ENCODE measurements at places on chromosomes 7 and 10.

DNA sequence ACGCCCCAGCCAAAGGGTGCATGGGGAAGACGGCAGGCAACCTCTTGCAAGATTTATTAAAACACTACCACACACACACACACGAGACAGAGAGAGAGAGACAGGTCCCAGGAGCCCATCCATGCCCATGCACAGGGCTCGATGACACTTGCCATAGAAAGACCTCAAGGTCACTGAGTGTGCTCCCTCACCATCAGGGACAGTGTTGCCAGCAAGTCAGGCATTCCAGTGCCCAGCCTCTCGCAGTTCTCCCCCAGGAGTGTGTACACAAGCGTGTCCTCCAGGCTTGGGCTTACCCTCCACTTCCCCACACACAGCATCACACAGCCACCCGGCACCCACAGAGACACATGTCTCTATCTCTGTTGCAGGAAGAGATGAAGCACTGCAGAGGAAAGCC, 46.8 kb upstream of the SLF2 start:
- DNase-seq: no peak

GRCh38 chr7:157278167-157278790, 58.5 kb upstream of the DNAJB6 start:
- no peak for DNase-seq

- no peak for DNase-seq
These were observed 184.1 kb downstream of the DOCK4 start for GRCh38 chr7:112022128-112022527.

GRCh38 chr7:150435047-150435389, 15.4 kb upstream of the GIMAP8 start:
- DNase-seq: no peak

DNA sequence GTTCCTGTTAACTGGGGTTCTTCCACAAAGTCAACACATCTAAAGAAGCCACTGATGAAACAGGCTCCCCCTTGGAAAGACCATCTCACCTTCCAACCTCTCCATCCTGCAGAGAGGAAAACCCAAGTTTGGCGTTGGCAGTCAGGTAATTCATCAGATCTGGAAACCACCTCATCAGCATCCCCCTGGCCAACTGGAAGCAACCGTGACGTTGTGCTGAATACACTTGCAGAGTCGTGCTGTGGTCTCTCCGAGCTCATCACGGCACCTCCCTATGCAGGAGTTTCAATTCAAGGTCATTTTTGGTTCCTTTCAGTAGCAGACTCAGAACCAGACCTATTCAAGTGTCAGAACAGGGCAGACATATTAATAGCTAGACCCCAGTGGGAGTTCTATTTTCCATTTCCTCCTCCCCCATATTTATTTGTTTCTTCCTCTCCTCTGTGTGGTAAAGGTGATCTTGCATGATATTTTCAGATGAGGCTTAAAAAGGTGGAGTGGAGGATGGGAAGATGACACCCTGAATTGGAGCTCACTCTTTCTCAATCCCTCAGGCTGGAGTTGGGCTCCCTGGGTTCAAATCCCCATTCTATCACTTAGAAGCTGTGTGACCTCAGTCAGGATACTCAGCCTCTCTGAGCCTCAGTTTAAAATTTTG, 149.1 kb upstream of the ADO start:
- DNase-seq: no peak

- DNase-seq: no peak
These were observed 140.9 kb downstream of the AUTS2 start for GRCh38 chr7:69739190-69739589.

- DNase-seq: no peak
These were observed 141.4 kb downstream of the KIAA1217 start for GRCh38 chr10:24350070-24350921.

DNA sequence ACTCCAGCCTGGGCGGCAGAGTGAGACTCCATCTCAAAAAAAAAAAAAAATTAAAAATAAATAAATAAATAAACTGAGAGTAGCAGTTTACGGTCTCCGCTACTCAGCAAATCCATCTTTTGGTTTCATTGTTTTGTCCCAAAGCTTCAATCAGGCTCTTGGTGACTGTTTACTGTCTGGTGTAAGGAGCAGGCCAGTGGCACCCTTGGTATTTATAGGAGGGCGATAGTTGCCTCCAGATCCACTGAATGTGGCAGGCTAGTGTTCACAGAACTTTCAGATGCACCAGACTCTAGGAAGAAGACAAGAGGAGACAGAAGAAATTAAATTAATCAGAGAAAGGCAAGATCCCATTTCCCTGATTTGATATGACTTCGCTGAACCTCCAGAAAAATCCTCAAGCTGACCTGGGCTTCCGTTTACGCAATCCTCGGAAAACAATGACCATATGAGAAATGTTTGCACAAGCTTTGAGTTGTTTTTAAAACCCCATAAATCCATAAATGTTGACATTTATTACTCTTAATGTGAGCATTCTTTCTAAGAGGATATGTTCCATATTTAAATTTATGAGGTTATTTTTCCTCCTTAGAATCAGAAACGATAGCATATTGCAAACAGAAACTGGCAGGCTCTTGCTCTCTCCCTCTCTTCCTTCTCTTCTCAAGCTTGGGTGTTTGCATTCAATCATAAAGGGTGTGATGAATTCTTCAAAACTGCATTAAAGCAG, 7.1 kb upstream of the MUC3A start:
- no peak for DNase-seq

- DNase-seq: no peak
These were observed 43.2 kb downstream of the DPYSL4 start for GRCh38 chr10:132229834-132230556.

GRCh38 chr7:2494191-2495130, 18.3 kb upstream of the GRIFIN start:
- no peak for DNase-seq

DNA sequence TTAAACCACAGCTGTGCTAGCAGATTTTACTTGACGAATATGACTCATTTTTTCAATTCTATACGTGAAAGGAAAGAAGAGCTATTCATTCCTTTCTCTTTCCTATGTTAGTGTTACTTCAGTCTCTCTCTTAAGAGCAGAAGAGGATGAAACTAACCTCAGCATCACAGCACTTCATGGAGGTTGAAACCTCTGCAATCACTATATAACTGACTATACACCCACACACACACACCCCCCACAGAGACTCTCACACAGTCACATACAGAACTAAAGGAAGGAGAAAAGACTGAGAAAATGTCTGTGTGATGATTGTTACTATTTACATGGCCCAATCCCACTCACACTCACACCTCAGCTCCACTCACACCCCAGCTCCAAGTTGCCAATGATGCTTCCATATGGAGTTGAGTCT, 104.2 kb downstream of the KIF20B start:
- DNase-seq: peak; percentile 13

GRCh38 chr7:80185571-80185970, 50.9 kb downstream of the GNAI1 start:
- no peak for DNase-seq

GRCh38 chr7:148570510-148570909, 20.1 kb upstream of the C7orf33 start:
- no peak for DNase-seq

DNA sequence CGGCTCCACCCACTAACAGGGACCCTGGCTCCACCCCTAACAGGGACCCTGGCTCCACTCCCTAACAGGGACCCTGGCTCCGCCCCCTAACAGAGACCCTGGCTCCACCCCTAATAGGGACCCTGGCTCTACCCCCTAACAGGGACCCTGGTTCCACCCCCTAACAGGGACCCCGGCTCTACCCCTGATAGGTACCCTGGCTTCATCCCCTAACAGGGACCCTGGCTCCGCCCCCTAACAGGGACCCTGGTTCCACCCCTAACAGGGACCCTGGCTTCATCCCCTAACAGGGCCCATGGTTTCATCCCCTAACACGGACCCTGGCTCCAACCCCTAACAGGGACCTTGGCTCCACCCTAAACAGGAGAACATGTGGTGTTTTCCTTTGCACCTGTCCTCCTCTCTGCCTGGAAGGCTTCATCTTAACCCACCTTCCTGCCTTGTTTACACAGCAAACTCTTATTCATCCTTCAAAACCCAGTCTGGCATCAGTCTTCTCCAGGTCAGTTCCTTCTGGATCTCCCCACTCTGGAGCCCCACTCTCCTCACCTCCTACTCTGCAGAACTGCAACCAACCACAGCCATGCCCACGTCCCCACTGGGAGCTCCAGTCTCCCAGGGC, 58.0 kb downstream of the CHST15 start:
- no peak for DNase-seq

DNA sequence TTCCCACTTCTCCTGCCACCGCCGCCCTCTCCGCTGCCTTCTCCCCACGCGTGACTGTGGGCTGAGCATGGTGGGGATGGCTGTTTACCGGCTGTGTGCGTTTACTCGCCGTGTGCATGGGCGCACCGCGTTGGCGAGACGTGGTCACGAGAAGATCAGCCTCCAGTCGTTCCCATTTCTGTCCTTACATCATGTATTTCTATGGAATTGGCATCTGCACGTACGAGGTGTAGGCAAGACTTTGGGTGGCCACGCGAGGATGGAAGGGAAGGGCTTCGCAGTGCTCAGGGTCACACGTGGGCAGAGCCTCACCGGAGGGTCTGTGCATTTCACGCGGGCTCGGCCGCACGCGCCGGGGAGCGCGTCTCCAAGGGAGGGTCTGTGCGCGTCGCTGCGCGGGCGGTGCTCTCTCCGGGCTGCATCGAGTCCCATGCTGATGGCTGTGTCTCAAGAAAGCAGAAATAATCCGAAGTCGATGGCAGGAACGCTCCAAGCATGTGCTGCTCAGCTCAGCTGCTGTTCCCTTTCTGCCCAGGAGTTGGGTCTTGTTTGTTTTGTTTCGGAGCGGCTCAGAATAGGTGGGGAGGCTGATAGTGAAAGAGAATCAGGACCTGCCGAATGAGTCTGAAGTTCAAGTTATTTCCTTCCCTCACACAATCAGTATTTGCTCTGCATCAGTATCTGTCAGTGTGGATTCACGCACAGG, 973 bp downstream of the CAMK1D start:
- peak; percentile 54 for DNase-seq

DNA sequence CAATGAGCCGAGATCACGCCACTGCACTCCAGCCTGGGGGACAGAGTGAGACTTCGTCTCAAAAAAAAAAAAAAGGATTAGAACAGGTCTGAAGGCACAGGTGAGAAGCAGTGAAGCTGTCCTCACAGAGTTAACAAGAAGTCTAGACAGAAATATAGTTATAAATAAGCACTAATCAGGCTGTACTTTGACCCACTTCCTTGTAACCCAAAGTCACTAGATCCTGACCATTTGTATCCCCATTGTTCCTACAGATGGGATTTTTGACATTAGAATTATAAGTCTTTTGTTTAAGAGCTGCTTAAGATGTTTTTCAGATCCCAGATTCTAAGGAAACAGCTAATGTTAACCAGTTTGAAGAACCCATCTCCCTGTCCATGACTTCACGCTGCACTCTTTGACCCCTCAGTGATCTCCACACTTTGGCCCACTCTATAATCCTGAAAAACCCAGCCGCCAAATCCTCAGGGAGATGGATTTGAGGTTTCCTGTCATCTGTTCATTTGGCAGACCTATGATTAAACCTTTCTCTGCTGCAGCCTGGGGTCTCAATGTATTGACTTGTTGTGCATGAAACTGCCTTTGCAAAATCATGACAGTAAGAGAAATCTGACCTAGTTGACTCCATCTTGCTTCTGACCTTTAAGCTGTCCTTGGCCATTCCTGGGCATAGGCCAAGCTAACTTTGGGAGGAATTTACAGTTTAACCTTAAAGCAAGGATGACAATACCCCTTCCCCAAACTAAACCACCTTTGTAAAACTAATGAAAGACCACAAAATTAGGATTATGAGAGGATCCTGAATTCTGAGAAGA, 11.4 kb downstream of the SSMEM1 start:
- no peak for DNase-seq

- DNase-seq: no peak
These were observed 59.8 kb upstream of the GDF10 start for GRCh38 chr10:47240173-47240572.

DNA sequence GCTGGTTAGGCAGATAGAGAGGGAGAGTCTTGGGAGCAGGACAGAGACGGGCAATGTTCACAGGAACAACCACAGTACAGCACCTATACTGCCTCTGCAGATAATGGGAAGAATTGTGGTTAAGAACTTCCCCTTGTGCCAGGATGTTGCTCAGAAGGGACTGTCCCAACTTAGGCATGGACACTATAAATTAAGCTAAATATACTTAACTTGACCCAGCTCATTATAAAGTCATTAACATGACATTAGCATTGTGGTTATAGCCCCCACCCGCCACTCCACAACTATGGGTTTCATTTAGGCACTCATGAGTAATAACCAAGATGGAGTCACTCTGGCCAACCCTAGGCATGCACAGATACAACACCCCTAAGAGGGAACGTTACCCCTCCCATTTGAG, 310.9 kb upstream of the NRG3 start:
- DNase-seq: no peak

GRCh38 chr10:80144696-80145131, 12.2 kb downstream of the PLAC9 start:
- DNase-seq: no peak

DNA sequence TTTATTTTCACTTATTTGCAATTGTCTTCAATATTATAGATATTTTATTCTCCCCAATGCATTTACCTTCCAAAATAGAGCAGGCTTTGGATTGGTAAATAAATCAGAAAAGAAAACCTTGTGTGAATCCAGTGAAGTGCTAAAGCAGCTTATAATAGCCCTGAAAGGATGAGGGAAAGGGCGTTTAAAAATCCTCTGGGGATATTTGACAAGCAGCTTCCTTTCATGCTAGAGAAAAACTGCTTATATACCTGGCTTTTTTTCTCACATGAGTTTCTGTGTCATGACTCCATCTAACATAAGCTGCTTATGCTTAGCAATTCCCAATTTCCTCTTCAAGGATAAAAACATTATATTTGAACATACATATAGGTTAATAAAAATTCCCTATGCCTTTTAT, 221.6 kb upstream of the SEMA3E start:
- no peak for DNase-seq

- no peak for DNase-seq
These were observed 163.8 kb downstream of the LCOR start for GRCh38 chr10:96995851-96996250.

- no peak for DNase-seq
These were observed 39.1 kb upstream of the WDFY4 start for GRCh38 chr10:48645600-48645999.

- no peak for DNase-seq
These were observed 76.7 kb downstream of the ZEB1 start for GRCh38 chr10:31395695-31396094.

DNA sequence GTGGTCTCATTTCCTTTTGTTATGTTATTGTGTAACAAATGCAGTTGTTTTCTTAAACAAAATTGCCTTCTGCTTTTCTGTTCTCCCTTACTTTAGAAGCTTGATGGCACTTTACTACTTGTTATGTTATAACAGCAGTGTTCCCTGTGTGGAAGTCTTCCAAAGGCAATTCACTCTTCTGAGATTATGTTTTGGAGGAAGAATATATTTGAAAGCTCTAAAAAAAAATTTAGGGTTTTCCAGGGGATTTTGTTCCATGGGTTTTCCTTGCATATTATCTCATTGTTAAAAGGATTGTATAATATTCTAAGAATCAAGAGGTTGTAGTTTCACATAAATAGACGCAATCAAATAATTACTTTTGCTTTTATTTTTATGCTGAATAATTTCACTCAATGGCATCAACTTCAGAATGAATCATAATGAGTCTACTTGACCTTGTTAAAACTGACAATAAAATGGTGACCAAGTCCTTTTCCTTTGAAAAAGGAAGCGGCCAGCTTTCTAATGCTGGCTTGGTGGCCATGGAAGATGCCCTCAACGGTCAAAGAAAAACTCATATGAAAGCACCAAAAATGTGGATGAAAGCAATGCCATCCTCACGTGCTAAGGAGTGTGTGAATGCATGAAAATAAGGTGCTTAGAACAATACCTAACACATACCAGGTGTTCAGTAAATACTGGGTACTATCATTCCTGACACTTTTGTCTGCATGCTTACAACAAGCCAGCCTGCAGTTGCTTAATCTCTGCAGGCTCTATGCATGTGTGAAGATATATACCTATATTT, 92.4 kb upstream of the KLF6 start:
- DNase-seq: no peak

Measured in CD4-positive, CD25-positive, alpha-beta regulatory T cell (primary cell).